Stimulated activated CD8-positive, alpha-beta memory T cell treated with anti-CD3 and anti-CD28 coated beads, Interleukin-7, amount 100 ng/mL, for 1 hour (primary cell): ENCODE measurements at places on chromosomes 5 and 9.

DNA sequence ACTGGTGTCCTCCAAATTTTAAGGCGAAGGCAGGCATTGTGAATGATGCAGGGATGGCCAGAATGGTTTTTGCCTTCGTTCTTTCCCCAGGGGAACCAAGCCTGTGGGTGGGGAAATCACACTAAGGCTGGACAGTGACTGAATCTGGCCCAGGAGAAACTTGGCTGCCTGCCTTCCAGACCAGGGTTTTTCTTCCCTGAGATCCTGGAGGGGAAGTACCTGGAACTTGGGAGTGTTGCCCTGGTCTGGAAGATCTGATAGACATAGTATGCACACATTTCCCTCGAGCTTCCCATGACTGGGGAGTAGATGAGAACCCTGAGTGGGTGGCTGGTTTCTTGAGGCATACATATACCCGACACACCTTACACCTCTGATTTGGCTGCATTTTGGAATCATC, 664 bp upstream of the IL11RA start:
- DNase-seq, result no peak

GRCh38 chr9:38127271-38127839, 58.3 kb upstream of the SHB start:
- DNase-seq, result no peak

GRCh38 chr5:74382987-74383593, 257.4 kb downstream of the ENC1 start:
- no peak for DNase-seq

DNA sequence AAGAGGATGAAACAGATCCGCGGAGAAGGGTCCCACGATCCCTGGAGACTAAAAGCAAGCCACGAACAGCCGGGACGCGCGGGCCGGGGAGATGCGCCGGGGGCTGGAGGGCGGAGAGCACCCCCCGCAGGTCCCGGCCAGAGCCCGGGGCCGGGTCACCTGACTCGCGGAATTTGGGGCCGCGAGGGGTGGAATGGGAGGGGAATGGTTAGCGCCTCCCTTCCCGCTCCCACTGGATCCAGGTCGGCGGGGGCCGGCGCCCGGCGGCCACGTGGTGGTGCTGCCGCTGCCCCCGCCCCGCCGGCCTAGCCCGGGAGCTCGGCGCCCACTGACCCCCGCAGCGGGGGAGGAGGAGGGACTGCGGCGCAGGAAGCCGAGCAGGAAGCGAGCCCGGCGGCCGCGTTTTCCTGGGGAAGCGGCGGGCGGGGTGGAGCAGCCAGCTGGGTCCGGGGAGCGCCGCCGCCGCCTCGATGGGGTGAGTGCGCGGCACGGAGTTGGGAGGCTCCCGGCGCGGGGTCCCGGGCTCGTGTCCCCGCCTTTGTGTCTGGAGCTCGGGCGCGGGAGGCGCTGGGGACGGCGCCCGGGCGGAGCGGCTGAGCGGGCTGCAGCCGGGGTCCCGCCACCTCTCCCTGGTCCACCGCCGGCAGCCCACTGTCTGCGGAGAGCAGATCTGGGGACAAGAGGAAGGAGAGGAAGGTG, at the start of gene RAI14:
TSS of gene RAI14 (plus strand) at position 328 of the 699 bp plus-strand sequence. CDS start 30,592 bp downstream, outside the sequence.
- no peak for DNase-seq

GRCh38 chr9:38662763-38663593, 42.6 kb upstream of the ANKRD18A start:
- no peak for DNase-seq

DNA sequence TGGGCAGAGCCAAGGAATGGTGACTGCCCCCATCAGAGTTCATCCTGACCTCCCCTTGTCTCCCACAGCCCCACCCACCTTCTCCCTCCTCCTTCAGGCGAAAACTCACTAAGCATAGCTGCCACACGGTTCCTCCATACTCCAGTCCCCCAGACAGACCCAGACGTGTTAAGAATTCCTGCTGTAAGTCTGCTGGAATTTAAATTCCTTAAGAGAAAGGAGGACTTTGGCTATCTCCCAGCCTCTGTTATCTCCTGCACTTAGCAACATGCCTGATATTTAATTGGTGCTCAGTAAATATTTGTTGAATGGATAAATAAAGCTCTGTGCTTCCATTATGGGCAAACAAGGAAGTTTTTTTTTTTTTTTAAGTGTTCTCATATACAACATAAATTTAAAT, 213.7 kb downstream of the RFK start:
- no peak for DNase-seq

GRCh38 chr5:15260356-15261268, 239.4 kb upstream of the FBXL7 start:
- DNase-seq, result no peak

GRCh38 chr5:157388111-157388710, 71.8 kb upstream of the NIPAL4 start:
- no peak for DNase-seq

- DNase-seq, result no peak
These were observed 60.0 kb upstream of the TUT7 start for GRCh38 chr9:86413971-86414880.

DNA sequence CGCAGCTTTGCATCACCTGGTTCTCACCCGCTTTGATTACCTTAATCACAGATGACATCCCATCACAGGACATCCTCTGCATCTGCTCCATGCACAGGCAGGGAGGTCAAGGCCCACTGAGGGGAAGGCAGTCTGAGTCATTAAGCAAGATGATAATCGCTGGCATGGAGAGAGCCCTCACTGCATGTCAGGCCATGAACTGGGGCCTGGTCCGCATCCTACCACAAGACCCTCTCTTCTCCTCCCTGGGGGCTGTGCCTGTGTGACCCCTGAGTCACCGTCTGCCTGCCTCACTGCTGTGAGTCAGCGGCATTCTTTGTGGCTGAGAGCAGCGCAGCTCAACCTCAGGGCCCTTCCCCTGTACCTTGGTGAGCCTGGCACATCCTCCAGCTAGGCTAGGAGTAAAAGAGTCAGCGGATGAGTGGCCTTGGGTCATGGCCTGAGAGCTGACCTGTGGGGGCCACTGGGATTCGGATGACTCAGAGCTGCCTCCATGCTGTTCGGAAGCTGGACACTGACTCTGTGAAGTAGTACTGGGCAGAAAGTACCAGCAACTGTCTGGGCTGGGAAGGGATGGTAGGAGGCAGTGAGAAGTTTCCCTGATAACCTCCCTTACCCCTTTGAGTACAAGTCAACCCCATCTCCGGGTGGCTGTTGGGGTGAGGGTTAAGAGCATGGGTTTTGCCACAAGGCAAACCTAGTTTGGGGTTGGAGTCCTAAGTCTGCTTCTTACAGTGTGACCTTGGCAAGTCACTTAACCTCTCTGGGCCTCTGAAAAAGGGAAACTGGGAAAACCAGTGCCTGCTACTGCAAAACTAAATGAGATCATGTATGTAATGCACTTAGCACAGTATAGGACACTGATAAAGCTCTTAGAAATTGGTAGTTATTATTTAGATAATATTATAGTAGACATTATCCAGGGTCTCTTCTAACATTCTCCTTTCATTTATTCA, 14.6 kb upstream of the ARSI start:
- DNase-seq, result no peak

DNA sequence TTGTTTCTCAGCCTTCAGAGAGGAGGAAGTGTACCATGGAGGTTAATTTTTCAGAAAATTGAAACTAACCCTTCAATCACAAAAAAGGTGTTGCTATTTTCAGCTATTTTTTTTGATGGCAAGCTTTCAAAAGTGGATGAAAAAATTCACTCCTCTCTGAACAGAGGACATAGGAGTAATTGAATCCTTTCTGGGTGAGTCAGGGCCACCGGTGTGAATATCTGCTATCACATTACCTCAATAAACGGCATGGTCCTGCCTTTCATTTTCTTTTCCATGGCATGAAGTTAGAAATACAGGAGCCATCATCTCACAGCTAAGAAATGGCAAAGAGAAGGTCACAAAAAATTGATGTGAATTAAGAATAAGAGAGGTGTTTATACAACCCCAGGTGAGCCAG, 90.2 kb upstream of the CCDC112 start:
- DNase-seq, result no peak

DNA sequence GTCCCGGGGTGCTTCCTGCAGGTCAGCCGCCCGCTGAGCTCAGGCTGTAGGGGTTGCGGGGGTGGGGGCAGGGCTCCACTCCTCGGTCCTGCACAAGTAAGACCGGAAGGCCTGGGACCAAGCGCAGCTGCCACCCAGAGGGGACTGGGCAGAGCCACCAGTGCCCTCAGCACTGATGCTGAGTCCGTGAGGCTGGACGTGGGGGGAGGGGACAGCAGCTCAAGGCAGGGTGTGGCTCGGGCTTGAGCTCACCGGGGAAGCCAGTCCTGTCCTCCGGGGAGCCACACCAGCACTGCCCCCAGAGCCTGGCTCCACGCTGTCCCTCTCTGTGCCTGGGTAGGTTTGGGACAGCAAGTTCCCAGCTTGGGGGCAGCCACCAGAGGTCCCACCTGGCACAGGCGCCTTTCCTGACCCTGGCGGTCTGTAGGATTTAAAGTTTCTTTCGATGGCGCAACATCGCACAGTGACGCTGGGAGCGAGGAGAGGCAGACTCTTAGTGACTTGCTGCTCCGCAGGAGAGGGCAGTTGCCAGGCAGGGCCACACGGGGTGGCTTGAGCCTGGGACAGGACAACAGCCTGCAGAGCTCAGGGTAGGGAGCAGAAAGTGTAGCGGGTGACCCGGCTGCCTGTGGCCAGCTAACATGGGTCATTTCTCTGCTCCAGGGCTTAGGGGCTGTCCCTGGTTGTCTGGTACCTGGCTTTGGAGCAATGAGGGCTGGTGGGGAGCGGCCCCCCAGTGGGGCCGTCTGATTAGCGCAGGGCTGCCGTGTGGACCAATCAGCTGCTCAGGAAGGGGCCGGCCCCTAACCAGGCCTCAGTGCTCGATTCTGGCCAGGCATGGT, 5.7 kb downstream of the LCN1 start:
- DNase-seq, result no peak

DNA sequence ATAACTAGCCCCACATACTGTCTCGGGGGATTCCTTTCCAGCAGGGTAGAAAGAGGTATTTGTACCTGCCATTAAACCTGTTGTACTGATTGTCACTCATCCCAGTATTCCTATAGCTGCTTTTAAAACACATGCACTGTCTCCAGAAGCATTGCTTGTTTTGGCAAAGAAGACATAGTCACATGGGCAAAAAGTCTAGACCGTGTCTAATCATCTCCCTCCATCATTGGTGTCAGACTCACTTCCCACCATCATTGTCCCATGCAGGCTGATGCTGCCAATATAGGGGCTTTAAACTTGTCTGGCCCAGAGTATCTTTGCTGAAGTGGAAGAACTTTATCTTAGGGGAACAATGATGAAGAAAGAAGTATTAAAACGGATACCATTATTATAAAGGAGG, 12.6 kb downstream of the DNAJC21 start:
- DNase-seq, result no peak

- DNase-seq, result no peak
These were observed 72.5 kb downstream of the ACER2 start for GRCh38 chr9:19481121-19481870.

DNA sequence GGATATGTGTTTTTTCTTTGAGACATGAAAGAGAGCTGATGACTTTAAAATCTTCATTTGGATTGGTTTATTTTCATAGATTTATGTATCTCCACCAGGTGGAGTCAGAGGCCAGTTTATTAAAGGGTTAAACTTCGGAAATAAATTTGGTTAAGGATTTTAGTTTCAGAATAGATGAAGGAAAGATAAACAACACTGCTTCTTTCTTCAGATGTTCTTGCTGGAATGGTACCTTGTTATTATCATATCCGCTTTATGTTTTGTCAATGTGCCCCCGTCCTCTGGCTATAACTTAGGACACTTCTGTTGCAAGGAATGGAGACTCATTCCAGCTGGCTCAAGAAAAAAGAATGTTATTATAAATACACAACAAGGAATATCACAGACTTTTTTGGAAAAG, 81.2 kb downstream of the ALDH1A1 start:
- no peak for DNase-seq

DNA sequence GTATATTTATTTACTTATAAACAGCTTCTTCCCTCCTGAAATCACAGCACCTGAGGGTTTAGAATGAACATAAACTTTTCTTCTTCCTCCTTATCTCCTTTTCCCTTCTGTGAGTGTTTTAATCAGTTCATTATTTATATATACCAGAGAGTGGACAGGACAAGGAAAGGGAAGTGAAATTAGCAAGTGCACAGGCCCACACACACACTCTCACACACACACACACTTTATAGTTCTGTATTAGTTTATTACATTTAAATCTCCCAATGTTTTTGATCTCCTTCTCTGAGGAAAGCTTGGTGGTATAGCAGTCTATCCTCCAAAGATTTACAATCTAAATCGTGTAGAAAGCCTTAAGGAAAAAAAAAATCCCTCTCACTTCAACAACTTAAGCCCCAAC, 353.5 kb downstream of the NDUFS4 start:
- no peak for DNase-seq

DNA sequence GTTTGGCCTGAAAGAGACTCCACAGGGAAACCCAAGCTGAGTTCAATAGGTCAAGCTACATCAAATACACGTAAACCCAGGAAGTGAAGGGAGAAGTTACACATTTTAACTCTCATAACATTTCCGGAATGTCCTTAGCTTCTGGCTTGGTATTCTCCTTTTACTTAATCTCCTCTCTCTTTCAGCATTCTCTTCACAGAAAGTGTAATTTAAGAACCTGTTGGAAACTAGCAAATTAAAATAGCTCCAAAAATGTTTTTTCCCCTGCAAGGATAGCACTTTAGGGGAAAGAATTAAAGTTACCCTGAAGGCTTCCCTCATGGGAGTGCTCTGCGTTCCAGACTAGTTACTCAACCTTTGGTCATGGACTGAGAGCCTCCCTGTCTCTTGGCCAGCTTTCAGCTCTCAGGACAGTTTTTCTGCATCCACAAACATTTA, 292.7 kb upstream of the TARS1 start:
- no peak for DNase-seq

DNA sequence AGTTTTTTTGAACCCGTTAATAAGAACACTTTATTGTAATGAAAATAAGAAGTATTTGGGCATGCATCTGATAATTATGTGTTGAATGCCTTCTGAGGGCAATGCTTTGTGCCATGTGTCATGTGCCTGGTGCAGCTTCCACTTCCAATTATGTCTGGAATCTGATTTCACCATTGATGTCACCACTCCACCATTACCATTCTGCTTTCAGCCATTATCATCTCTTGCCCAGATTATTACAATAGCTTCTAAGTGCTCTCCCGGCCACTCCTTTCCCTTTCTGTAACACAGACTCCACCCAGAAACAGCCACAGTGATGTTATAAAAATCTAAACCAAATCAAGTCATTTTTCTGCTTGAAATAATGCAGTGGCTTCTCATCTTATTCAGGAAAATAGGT, 171.7 kb downstream of the C9orf152 start:
- no peak for DNase-seq

DNA sequence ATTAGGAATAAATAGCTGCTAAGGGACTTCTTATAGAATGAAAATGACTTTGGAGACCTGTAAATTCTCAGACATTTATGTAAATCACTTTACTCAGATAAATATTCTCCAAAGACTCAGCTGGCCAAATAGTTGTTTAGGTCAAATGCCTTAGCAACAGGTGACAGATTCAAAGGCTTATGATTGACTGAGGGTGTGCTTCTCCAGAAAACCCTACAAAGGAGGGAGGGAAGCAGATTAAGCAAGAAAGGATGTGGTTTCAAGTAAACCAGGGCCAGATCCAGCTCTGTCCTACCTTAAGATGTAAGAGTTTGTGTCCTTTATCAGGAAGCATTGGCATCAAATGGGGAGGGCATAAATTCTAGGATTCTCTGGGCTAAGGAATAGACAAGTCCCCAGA, 433.0 kb downstream of the TLE1 start:
- DNase-seq, result no peak
